RPMI7951 (cell line): ENCODE measurements at places on chromosomes 7 and 10. TPM values are rescaled to one million over a fixed set of nuclear protein-coding genes. Genes with fewer than 3 reads are reported as not detected.

- DNase-seq = no peak
Observed at GRCh38 chr10:71924771-71925170, 39.4 kb upstream of the CHST3 start.

The OR9A2 gene
- total RNA-seq = not detected in 2 replicates

GRCh38 chr10:96610817-96611216 is 24.0 kb upstream of the TM9SF3 start:
- no peak for DNase-seq

The OPN4 gene
- total RNA-seq = not detected in 2 replicates

- no peak for DNase-seq
Observed at GRCh38 chr7:44144426-44144967, 3.4 kb upstream of the MYL7 start.

DNA sequence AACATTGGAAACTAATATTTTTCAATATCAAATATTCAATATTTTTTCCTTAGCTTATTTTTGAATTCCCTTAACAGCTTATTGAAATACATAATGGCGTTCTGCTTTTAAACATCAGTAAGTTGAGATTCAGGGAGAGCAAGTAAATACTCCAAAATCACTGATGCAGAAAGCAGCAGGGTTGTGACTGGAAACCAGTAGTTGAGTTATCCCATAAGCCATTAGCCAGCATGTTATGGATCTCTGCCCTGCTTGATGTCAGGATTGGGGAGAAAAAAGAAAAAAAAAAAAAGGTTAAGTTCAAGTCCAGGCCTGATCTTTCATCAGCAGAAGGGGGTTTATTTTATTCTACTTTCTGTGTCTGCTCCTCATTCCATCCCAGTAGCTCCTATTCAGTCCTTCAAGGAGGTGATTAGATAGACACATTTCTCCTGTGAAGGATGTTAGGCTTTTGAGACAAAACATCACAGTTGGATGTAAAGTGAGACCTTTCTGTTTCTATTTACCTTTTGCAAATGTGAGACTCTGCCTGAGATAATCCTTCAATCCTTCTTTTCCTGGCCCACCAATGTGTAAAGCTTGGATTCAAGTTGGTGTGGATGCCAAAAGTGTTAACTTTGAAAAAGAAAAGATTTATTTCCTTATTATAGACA is 110.9 kb upstream of the HDAC9 start:
- no peak for DNase-seq

- DNase-seq = no peak
Observed at GRCh38 chr7:19574131-19574530, 134.7 kb downstream of the POLR1F start.

The SORCS3 gene
- total RNA-seq = not detected in 2 replicates

DNA sequence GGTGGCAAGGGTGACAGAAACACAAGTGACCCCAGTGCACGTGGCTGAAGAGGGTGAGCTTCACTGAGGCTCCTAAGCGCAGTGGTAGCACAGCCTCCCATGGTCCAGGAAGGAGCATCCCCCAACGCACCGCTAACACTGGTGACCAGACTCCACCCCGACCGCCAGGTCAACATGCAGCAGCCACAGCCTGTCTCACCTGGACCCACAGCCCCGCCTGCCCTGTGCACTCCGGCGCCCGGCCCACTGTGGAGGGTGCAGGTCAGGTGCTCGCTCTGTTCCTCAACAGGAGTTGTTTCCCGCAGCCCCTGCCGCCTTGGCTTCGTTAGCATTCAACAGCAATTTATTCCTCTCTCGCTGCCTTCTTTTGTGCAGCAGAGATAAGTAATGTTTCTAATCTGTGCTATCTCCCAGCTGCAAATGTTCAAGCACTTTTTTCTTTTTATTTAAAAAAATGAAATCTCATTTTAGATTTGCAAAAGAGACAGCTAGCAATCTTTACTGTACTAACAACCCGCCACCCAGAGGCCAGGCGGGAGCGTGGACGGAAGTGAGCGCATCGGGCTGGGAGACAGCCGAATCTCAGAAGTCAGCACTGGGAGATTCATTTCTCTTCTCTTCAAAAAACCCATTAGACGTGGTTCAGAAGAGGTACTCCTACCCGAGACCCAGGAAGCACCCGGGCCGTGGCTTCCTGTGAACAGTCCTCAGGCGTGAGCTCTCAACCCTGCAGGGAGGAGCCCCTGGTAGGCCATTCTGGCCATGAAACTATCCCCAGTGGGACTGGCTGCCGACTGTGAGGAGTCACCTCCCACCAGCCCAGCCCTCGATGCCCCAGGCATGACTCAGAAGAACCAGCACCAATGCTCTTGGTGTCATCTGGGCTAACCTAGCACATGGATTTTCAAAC is 133.4 kb downstream of the MAD1L1 start:
- no peak for DNase-seq

DNA sequence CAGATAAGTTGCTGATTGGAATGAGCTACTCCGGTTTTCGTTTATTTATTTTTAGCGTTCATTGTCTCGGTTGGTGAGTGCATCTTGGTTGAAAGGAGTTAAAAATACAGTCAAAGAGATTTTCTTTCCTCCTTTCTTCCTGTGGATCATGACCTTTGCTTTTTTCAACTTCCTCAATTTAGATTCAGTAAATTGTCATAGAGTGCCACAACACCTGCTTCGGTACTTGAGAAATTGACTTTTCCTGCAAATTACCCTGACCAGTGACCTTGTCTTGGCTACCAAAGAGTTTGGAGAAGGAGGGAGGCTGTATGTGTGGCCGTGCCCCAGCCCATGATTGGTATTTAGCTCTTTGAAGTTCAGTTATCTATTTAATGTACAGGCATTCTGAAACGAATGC is 128.7 kb downstream of the FAM204A start:
- no peak for DNase-seq

- peak; percentile 34 for DNase-seq
Observed at GRCh38 chr10:6273351-6273750, 70.6 kb downstream of the PFKFB3 start.

- DNase-seq = no peak
Observed at GRCh38 chr10:3790272-3790671, 5.3 kb upstream of the KLF6 start.

DNA sequence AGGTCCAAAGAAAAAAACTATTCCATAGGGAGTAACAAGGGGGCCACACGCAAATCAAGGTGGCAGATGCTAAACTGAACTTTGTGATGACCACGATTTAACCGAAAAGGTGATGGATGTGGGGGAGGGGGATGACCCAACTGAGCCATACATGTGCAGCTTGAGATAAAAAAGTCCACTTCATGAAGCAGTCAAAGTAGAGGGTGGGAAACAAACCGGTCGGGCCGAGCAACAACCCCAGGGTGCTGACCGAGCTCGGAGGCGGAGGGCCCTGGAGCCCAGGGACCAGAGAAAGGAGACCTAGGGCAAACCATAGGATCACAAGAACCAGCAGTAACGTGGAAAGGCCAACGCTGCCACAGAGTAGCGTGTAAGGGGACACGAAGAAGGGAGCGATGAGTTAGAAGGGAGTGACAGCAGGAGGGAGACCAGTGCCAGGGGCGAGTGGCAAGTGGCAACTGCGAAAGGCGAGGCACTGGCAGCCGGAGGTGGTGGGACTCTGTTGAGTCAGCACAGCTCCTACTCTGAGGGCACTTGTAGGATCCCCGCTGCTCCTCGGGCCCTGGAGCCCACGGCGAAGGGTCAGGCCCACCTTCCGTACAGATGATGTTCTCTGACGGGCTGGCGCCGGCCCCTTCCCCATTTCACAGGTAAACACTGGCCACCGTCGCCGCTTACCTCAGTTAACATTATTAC is 540 bp downstream of the SNX13 start:
- DNase-seq = peak; percentile 58

DNA sequence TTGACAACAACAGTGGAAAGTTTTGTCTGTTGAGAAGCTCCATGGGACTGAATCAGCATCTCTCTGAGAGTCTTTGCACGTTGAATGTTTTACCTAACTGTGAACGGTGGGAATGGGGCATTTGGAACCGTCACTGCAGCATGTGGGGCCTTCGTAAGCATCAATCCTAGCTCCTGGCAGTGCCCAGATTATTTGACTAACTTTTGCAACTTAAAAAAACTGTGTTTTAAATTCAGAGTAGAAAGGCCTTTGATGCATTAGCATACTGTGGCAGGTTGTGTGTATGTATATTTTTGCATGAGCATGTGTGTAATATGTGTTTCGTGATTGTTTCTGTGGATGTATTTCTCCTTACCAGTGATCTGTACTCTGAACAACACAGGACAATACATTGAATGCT is 194.5 kb downstream of the TCF7L2 start:
- DNase-seq = no peak
